ENCODE measurements at places on chromosomes 1 and 21.

- DNase-seq = no peak
Observed at GRCh38 chr1:183968386-183968785, 69.1 kb downstream of the COLGALT2 start.

- no peak for DNase-seq
Observed at GRCh38 chr21:45385549-45386050, 19.4 kb upstream of the COL18A1 start.

- DNase-seq = no peak
Observed at GRCh38 chr21:9837946-9838737, 683.2 kb upstream of the TPTE start.

- DNase-seq = no peak
Observed at GRCh38 chr1:219806020-219806419, 122.3 kb downstream of the SLC30A10 start.

DNA sequence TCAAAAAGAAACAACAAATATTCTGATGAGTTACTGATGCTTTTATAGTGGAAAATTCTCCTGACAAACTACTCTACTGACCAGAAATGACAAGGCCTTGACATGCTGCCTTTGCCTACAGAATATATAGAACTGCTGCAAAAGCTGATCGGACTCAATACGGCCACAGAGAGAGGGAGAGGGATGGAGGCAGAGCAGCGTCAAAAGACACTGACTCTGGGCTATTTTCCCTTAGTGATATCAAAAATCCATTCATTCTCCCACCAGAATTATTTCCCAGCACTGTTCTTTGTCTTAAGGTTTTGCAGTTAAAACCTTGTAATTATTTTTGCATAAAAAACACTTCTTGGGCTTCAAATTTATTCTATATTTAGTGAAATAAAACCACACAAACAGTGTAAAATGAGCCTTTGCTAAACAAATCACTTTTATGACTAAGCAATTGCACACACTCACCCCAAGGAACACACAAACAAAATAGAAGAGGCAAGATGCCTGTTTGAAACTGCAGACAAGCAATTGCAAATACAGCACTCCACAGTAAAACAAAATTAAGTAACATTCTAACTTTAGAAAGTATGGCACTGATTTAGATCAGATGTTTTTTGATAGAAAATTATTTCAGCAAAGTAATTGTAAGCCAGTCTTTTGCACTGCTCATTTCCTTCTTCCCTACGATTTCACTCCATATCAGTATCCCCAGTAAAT, 1036.4 kb downstream of the ADGRL2 start:
- no peak for DNase-seq

- DNase-seq = no peak
Observed at GRCh38 chr1:23367451-23367790, 2.2 kb downstream of the ZNF436 start.

DNA sequence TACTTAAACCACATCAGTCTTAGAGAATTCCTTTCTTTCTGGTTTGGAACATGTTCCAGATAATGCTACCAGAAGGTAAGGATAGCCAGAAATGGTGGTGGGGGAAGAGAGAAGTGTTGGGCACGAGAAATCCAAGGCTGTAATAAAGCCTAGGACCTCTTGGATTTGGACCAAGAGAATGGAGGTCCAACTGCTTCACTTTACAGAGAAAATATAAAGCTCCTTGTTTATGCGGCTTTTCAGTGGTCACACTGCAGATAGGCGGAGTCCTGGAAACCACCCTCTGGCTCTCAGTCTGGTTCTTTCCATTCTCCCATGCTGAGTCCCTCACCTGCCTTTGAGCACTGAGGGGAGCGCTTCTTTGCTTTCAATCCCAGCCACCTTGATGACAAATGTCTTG, 87.8 kb downstream of the ADCY10 start:
- peak; percentile 22 for DNase-seq

GRCh38 chr1:24191860-24192259, 4.8 kb upstream of the IFNLR1 start:
- DNase-seq = peak; percentile 72

GRCh38 chr1:61142726-61143500, 60.6 kb downstream of the NFIA start:
- DNase-seq = no peak

- DNase-seq = peak; percentile 44
Observed at GRCh38 chr1:244545511-244545910, 84.4 kb downstream of the CATSPERE start.

DNA sequence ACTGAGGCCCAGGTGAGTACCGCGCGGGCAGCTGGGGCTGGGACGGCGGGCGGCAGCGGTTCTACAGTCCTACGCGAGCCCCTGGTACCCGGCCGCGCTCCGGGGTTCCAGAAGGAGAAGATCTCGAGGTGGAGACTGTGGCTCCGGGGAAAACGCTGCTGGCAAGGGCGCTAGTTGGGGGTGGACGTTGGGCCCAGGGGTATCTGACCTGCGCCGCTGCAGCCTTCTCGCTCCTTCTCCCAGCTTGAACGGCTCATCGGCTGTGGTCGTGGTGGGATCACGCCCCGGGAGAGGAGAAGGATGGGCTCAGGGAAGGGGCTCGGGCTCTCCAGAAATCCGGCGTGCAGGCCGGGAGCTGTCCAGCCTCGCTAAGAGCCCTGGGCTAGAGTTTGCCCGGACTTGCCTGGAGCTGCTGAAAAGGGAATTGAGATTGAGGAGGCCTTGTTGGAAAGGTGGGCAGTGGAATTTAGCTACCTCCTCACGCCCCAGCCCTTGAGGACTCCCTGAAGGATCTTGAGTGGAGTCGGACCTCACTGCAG, 1.1 kb upstream of the POU3F1 start:
- DNase-seq = no peak

GRCh38 chr1:71587961-71588360, 507.1 kb upstream of the ZRANB2 start:
- no peak for DNase-seq

GRCh38 chr1:116804736-116805135, 50.5 kb downstream of the CD2 start:
- DNase-seq = no peak

DNA sequence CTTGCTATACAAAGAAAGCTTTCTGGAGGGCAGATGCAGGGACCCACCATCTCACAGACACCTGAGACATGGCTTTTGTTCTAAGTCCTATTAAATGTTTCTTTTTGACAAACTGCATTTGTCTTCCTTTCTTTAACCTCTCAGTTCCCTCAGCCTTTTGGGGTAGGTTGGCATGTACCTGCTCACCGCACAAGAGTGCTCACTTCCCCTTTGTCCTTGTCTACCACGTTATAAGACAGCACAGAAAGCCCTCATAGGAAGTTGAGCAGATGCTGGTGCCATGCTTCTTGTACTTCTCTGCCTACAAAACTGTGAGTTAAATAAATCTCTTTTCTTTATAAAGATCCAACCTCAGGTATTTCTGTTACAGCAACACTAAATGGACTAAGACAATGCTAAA, 31.9 kb upstream of the RGS21 start:
- no peak for DNase-seq

DNA sequence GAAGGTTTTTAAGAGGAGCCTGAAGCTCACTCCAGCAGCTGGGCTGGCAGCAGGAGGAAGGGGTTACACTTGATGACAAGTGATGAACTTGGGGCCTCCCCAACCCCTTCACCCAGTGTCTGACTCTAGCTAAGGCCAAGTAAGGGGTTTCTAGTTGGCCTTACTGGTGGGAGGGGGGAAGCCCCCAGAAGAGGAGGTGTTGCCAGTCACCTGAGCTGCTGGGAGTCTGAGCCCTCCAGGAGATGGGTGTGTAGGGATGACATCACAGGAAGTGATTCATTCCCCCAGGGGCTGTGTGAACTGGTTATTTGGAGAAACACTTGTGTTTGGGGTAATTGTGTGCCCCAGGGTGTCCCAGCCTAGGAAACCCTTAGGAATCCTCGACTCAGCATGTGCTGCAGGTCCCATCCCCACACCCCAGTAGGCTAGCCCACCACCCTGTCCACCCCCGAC, 3.1 kb downstream of the PADI1 start:
- DNase-seq = peak; percentile 62

GRCh38 chr1:229507502-229507901, 639 bp downstream of the NUP133 start:
- DNase-seq = no peak

DNA sequence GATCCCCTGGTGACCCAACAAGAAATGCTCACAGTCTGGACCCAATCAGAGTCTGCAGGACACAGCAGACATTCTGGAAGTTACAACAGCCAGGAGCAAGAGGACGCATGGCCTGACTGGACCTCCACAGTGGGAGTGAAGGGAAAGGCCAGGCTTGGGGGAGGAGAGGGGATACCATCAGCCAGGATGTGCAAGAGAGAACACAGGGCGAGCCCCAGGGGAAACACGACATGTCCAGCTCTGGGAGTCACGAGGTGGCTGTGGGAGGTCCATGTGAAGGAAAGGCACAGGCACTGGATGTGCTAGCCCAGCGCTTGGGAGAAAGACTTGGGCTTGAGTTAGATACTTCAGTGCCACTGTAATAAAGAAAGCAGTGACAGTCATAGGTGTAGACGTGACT, 87.3 kb downstream of the HSF2BP start:
- DNase-seq = no peak

DNA sequence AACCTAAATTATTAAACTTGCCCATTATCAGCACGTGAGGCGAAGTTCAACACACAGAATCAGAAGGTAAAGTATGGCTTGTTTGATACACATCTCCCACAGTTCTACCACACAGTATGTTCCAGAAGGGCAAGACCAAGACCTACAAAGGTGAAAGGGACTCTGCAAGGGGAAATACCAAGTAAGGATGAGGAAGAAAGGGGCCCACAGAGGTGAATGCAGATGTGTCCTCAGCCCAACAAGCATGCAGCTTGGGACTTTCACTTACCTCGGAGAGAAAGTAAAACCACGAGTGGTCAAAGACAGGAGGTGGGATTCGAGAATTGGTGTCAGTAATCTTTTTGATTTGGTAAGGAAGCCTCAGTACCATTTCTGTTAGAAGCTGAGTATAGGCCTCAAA, 85.8 kb downstream of the UBR4 start:
- DNase-seq = no peak

GRCh38 chr1:99986656-99987225, 16.9 kb downstream of the SLC35A3 start:
- DNase-seq = no peak

- no peak for DNase-seq
Observed at GRCh38 chr1:75062111-75062510, 72.1 kb upstream of the LHX8 start.

DNA sequence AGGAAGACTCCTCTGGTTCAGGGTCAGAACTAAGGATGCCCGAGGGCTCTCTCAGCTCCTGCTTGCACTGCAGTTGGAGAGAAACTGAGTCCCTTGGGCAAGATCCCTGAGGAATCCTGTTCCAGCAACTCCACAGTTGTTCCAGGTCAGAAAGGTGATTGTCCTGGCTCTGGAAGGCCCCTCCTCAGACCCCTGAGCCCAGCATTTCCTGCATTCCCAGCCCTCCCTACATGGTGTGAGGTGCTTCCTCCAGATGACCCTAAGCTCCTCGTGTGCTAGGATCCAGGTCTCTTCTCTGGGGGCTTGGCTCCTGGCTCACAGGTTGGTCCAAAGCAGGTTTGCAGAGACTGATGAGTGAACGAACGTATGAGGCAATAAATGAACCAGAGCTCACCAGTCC, 11.5 kb downstream of the LDLRAD1 start:
- no peak for DNase-seq

- peak; percentile 78 for DNase-seq
Observed at GRCh38 chr1:203672346-203672745, 45.7 kb downstream of the ATP2B4 start.

DNA sequence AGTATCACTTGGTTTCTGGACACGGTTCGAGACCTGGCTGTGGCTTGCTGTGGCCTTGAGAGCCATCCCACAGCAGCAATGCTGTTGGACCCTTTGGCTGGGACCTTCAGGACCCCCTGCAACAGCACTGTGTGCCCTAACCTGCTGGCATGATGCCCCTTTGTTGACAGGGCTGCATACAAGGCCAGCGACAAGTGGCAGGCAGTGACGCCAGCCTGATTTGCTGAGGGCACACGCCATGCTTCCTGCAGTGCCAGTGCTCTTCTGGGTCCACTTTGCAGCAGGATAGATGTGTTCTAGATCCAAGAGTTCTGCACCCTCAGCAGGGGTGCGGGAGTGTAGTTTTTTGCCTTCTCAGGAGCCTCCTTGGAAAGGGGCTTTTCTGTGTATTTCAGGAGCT, 32.8 kb downstream of the COQ8A start:
- no peak for DNase-seq

- DNase-seq = no peak
Observed at GRCh38 chr1:229732061-229732460, 106.0 kb downstream of the URB2 start.

DNA sequence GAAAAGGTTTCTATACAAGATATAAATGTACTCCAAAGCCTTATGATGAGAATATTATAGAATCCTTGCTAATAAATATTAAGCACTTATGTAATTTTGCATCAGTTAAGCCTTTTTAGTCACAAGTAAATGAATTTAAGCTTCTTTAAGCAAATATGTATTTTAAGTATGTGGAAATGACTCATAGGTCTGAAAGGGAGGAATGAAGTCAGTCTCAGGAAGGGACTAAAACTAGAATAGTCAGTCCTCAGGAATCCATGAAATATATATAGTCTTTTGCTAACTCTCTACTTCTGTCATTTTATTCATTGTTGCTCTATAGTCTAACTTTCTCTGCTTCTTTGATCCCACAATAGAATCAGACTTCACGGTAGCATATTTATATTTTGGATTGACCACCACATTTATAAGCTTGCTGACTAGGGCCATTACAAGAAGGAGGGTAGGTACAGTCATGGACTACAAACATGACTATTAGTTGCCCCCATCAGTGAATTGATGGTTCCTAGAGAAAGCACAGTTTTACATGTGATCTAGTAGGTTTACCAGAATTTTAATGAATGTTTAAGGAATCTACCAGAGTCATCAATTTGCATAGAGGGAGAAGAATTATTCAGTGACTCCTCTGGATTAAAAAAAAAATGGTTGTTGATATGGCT, 20.2 kb upstream of the RABGGTB start:
- peak; percentile 88 for DNase-seq

DNA sequence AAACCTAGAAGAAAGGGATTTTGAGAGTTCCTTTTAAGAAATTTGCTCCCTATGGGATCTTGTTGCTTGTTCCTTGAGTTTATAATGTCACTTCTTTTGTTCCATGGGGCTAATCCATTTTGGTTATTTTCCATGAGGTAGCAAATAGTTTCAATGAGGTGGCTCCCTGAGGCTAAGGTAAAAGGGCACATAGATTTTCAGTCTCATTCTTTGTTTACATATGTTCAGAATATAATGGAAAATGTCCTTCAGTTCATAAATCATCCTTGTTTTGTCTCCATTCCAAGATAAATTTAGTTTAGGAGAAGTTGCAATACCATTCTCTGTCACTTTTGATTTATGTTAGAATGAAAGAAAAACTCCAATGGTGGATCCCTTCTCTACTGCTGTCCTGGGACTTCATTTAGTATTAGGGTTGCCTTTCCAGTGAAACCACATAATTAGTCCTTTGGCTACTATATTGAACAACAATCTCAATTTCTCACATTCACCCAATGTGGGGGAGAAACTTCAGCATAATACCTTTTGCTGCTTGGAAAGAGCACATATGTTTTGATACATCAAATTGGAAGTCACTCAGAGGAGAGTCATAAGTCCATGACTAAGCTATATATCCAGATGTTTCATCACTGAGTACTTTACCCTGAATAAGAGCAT, 80.9 kb upstream of the ADAMTS5 start:
- peak; percentile 60 for DNase-seq

Measured in choroid plexus epithelial cell (primary cell).